ENCODE measurements at places on chromosomes 1 and 21. TPM values are rescaled to one million over a fixed set of nuclear protein-coding genes. Genes with fewer than 3 reads are reported as not detected.

DNA sequence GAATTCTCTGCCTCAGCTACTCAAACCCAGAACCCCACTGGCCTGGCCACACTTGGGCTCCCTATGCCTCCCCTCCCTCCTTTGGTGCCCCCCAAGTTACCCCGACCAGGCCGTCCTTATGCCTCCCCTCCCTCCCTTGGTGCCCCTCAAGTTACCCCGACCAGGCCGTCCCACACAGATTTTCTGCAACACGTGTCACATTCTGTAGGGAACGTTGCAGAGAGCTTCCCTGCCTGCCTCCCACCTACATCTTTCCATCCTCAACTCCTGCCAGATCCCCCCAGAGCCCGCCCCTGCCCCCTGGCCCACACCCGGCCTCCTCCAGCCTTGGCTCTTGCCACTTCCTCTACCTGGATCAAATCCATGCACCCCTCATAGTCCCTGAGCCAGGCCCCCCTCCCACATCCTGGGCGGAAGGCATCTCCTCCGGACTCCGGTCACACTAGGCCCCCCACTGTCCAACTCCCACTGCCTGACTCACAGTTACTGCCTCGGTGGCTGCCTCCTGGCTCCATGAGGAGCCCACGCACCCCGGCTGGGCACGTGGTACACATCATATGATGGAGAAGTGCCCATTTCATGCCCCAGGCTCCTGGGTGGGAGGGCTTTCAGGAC, 41.2 kb downstream of the KCNAB2 start:
- H3K27ac ChIP-seq = no peak overlapping the region
- no peaks in the 10 kb centered on the region for H3K27me3 ChIP-seq
- H3K4me3 ChIP-seq = no peak overlapping the region
- DNase-seq = no peak
- no peaks in the 10 kb centered on the region for H3K4me1 ChIP-seq
- peaks cover 38% of the 10 kb centered on the region for H3K36me3 ChIP-seq

- no peaks in the 10 kb centered on the region for H3K36me3 ChIP-seq
- peak; percentile 31 for DNase-seq
- peak overlapping the region; percentile 19 for H3K4me3 ChIP-seq
Measured at GRCh38 chr1:177181631-177182291, 11.0 kb downstream of the BRINP2 start.

GRCh38 chr1:37306461-37306860, 167.9 kb upstream of the ZC3H12A start:
- H3K4me3 ChIP-seq = no peak overlapping the region
- no peak for DNase-seq
- no peaks in the 10 kb centered on the region for H3K4me1 ChIP-seq
- H3K27ac ChIP-seq = no peak overlapping the region
- H3K36me3 ChIP-seq = no peaks in the 10 kb centered on the region

RGS8 gene
- not detected for total RNA-seq

OLIG2 gene
- total RNA-seq = not detected
